GOT3 (cell line): ENCODE measurements at places on chromosomes 11 and 22.

- DNase-seq: no peak
These were observed 10.2 kb downstream of the BID start for GRCh38 chr22:17764036-17764435.

GRCh38 chr11:17560281-17561110, 13.4 kb downstream of the OTOG start:
- DNase-seq: no peak

DNA sequence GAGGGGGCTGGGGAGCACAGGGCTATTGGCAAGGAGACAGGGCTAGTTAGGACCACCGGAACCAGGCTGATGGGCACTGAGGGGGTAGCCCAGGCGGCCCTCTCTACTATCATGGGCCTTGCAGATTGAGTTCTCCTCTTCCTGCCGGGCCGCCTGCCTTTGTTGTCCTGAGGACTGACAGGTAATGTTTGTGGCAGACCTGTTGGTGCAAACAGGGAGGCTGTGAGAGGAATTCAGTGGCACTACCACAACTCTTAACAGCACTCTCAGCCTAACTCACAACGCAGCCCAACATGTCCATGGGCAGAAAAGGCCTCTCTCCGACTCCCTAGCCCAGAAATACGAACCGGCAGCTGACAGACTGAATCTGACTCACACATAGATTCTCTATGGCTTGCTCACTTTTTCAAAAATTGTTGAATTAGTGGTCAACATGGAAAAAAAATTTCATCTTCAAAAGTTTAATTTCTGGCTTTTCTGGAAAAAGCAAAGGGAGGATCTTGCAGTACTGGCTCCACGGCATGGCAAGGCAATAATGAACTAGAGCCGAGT, 11.4 kb downstream of the KCNJ5 start:
- DNase-seq: no peak

GRCh38 chr22:49575703-49576081, 252.0 kb downstream of the BRD1 start:
- no peak for DNase-seq

DNA sequence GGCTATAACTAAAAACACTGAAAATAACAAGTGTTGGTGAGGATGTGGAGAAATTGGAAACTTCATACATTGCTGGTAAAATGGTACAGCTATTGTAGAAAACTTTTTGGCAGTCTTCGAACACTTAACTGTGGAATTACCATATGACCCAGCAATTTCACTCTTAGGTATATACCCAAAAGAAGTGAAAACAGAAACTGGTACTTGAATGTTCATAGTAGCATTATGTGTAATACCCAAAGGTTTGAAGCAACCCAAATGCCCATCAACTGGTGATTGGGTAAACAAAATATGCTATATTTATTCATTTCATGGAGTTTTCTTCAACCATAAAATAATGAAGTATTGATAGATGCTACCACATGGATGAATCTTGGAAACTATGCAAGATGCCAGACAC, 40.8 kb upstream of the FTH1 start:
- no peak for DNase-seq

DNA sequence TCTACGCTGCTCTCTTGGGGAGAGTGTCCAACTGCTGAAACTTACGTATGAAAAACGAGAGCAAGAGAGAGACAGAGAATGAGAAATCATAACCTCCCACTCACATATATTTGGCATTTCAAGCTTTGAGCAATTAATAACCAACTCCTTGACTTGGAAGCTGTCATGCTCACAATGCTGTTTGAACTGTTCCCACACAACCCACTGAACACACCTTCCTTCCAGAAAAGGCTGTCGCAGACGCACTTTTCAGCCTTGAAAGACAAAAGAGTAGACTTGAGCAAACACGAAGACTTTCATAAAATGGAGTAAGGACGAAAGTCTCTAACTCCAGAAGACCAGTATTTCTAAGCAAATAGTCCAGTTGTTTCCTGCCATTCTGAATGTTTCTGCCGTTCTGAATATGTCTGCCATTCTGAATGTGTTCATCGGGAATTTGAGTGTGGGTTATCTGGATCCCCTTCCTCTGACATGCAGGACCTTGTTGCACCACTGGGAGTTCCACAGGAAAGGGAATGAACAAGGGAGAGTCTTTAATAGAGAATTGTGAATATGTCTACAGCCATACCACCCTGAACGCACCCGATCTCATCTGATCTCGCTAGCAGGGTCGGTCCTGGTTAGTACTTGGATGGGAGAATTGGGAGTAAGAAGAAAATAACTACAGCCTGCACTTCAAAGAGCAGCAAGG, 86.2 kb upstream of the BARX2 start:
- no peak for DNase-seq

DNA sequence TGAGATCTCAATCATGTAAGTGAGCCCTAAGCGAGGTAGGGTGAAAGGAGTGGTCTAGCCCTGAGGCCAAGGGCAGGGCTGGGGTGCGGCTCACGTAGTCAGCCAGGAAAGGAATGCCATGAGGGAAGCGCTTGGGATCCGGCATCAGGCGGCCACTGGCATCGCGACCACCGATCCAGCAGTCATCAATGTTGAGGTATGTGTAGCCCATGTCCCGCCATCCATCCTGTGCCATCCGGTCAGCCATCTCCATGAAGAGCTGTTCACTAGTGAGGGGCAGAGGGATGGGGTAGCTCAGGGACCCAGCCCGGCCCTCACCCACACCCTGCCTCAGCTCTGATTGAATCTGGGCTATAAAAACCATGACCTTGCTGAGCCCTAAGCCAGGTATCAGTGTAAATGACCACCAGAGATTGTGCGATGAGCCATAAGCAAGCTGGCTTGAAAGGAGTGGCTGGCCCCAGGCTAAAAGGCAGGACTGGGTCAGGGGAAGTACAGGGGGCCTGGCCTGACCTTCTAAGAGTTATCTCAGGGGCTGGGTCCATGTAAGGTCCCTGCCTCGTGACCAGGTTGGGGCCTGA, 2.9 kb downstream of the NAGA start:
- DNase-seq: no peak

DNA sequence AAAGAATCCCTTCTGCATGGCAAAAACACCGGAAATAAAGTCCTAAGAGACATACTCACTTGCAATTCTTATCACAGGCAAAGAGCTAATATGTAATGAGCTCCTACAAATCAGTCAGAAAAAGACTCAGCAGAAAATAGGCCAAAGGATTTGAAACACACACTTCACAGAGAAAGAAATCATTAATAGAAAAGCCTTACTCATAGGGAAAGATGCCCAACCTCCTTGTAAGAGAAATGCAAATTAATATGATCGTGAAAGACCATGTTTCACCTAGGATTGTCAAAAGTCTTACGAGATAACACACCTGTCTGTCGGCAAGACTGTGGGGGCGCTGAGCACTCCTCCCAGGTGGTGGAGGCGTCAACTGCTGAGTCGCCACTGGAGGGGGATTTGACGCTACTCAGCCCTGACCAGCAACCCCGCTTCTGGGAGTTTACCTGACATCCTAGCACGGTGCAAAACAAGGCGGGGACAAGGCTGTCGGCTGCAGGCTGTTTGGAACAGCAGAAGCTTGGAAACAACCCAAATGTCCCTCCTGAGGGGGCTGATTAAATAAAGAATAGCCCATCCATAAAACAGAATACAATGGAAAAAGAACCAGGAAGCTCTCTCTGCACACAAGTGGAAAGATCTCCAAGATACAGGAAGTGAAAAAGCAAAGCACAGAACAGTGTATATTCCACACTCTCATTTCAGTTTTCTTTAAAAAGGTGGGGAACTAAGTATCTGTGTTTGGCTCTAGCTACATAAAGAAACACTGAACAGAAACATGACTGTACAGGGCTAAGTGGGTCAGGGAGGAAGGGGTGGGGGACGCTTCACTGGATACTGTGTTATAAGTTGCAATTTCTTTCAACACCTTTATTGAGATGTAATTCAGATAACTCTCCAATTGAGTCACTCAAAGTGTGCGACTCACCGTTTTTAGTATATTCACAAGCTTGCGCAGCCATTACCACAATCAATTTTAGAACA, 11.5 kb downstream of the CSNK1E start:
- DNase-seq: no peak

GRCh38 chr11:35197292-35197691, 58.3 kb downstream of the CD44 start:
- DNase-seq: no peak

DNA sequence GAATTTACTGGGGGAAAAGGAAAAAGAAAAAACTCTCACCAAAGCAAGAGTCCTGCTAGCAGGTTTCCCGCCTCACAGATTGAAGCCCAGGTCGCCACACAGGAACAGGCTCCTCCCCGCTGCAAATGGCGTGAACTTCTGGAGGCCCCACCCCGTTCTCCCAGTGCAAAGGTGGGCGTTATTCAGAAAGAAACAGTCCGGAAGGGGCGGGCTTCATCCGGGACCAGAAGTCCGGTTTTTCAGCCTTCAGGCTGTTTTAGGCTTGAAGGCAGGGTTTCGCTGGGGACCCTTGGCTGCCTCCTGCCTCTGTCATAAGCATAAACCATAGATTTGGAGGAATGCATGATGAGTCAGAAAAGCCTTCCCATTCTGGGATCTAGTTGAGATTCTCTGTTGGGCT, 148.3 kb upstream of the POU2AF2 start:
- DNase-seq: no peak

- DNase-seq: no peak
These were observed 564 bp downstream of the LRRC51 start for GRCh38 chr11:72081184-72081644.

- DNase-seq: no peak
These were observed 665.4 kb downstream of the KCNA4 start for GRCh38 chr11:29351301-29351873.

GRCh38 chr22:30048681-30049080, 31.6 kb upstream of the HORMAD2 start:
- DNase-seq: no peak

- DNase-seq: no peak
These were observed 29.5 kb upstream of the FAM181B start for GRCh38 chr11:82763167-82763566.

GRCh38 chr11:2149864-2150847, 10.9 kb downstream of the INS start:
- no peak for DNase-seq

DNA sequence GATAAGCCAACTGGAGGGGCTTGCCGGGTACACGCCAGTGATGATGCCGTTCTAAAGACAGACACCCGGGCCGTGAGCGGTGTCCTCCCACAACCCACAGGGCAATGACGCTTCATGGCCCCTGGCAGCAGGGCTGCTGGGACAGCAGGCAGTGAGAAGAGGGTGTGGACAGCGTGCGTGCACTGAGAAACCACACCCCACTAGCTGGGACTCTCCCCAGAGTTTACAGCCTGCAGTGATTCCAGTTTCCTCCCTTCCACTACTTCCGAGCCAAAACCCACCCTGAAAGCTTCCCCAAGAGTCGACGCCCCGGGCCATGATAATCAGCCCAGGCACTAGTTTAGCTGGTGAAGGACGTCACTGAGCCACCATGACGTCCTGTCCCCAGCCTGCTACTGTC, 29.2 kb downstream of the CPT1A start:
- DNase-seq: no peak

GRCh38 chr11:11913395-11913794, 71.6 kb downstream of the USP47 start:
- no peak for DNase-seq

DNA sequence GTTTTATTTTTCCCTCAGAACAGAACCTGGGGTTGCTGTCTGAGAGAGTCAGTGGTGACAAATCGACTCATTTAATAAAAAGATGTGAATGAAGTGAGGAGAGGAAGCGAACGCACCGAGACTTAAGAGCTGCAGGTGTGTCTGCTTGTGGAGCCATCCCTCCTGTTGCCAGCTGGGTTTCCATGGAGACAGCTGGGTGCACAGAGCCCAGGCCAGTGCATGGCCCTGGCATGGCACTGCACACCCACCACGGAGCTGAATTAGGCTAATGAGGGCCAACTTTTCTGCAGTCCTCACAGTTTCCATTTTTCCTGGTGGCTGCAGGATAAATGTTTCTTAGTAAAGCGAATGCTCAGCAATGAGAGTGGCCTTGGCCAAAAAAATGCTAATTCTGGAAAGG, 750.2 kb downstream of the OPCML start:
- DNase-seq: no peak

DNA sequence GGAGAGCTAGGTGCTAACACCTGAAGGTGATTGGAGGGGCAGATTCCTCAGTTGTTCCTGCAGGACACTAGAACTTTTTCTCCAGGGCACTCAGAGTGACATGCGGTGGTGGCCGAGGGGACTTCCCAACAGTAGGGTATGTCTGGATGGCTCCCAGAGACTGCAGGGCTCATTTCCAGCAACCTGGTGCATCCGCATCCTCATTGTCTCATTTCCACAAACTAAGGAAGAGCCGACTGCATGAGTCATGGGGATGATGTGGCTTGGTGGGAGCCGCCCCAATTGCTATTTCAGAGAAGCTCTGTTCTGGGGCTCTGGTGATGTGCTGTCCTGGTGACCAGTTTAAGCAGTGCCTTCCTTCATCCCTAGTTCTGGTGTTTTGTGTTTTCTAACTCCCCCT, 2.8 kb upstream of the ROBO4 start:
- no peak for DNase-seq

GRCh38 chr11:57566005-57566904, 1.2 kb downstream of the UBE2L6 start:
- no peak for DNase-seq

DNA sequence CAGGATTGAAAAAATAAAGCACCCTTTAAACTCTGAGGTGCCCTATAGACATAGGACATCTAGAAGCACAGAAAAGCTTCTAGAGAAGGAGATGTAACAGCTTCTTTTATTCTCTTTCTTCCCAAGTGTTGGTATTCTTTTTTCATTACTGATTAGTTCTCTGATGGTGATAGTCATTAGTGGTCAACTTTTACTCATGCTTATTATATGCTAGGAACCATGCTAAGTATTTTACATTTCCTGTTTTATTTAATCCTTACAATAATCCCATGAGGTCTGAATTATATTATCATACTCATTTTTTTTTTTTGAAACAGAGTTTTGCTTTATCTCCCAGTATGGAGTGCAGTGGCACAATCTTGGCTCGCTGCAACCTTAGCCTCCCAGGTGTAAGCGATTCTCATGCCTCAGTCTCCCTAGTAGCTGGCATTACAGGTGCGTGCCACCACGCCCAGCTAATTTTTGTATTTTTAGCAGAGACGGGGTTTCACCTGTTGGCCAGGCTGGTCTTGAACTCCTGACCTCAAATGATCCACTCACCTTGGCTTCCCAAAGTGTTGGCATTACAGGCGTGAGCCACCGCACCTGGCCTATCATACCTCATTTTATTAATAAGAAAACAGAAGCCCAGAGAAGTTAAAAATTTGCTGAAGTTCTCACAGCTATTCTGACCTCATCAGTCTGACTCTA, 3.0 kb downstream of the C11orf52 start:
- DNase-seq: no peak

DNA sequence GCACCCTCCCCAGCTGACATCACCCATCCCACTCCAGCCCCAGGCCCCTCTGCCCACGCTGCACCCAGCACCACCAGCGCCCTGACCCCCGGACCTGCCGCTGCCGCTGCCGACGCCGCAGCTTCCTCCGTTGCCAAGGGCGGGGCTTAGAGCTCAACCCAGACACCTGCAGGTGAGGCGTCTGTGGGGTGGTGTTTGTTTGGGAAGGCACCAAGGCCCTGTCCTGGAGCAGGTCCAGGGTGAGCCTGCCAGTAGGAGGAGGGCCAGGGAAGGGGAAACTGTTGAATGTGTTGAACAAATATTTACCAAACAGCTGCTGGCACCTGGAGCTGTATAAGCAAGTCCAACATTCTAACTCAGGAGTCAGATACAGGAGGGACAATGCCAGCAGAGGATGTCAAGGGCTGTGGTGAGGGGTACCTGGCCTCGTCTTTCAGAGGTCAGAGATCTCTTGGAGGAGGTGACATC, 3.1 kb downstream of the VEGFB start:
- no peak for DNase-seq

GRCh38 chr11:62671608-62672389, at the start of the genes LBHD1 and UQCC3:
TSS of gene LBHD1 (minus strand) at chr11:62672267. CDS start at chr11:62670031, 2,236 bp downstream.
TSS of gene UQCC3 (plus strand) at chr11:62671673. CDS start at chr11:62671746, 73 bp downstream.
- no peak for DNase-seq

GRCh38 chr11:32852207-32852606, 22.5 kb downstream of the PRRG4 start:
- DNase-seq: no peak
